Hair follicle dermal papilla cell (primary cell): ENCODE measurements at places on chromosomes 4 and X. TPM values are rescaled to one million over a fixed set of nuclear protein-coding genes. Genes with fewer than 3 reads are reported as not detected.

The ACE2 gene
- total RNA-seq: not detected in 2 replicates

The GAGE1 gene
- not detected in 2 replicates for total RNA-seq

The CYP4V2 gene
- 21.5 and 29.7 TPM in 2 replicates for total RNA-seq

The MAGEB6 gene
- not detected in 2 replicates for total RNA-seq

The PABPC5 gene
- total RNA-seq: 3.4 and 4.1 TPM in 2 replicates

The MAGEB10 gene
- total RNA-seq: not detected in 2 replicates

The FAM9B gene
- not detected in 2 replicates for total RNA-seq

The USP17L18 gene
- total RNA-seq: not detected in 2 replicates

The MAGEA4 gene
- not detected in 2 replicates for total RNA-seq

The CFAP299 gene
- total RNA-seq: 1.6 and 3.1 TPM in 2 replicates

The GAGE12E gene
- total RNA-seq: not detected in 2 replicates

The HTRA3 gene
- 4.6 and 8.1 TPM in 2 replicates for total RNA-seq

The GPC3 gene
- not detected in 2 replicates for total RNA-seq

The TRAM1L1 gene
- 4.9 and 6.3 TPM in 2 replicates for total RNA-seq

The IL2RG gene
- not detected in 2 replicates for total RNA-seq

The TIGD4 gene
- total RNA-seq: 0.12 and 0.16 TPM in 2 replicates

The SPINK2 gene
- total RNA-seq: not detected in 2 replicates

The SLC16A2 gene
- 29.5 and 29.9 TPM in 2 replicates for total RNA-seq

The ARAP2 gene
- 6.7 and 7.0 TPM in 2 replicates for total RNA-seq

The FAM47A gene
- total RNA-seq: not detected in 2 replicates

The EPHA5 gene
- 2.7 and 3.7 TPM in 2 replicates for total RNA-seq

The CC2D2A gene
- 16.2 and 17.4 TPM in 2 replicates for total RNA-seq

The ADGRL3 gene
- 0.36 and 1.9 TPM in 2 replicates for total RNA-seq

The ADH1B gene
- 15.2 and 43.5 TPM in 2 replicates for total RNA-seq
